Stimulated activated CD8-positive, alpha-beta memory T cell treated with anti-CD3 and anti-CD28 coated beads, Interleukin-2, amount 100 ng/mL, for 1 hour (primary cell): ENCODE measurements at places on chromosomes 2 and 18.

- no peak for DNase-seq
Measured at GRCh38 chr2:113977660-113978523, 88.0 kb downstream of the ACTR3 start.

GRCh38 chr2:12728221-12728777 is 11.6 kb downstream of the TRIB2 start:
- no peak for DNase-seq

DNA sequence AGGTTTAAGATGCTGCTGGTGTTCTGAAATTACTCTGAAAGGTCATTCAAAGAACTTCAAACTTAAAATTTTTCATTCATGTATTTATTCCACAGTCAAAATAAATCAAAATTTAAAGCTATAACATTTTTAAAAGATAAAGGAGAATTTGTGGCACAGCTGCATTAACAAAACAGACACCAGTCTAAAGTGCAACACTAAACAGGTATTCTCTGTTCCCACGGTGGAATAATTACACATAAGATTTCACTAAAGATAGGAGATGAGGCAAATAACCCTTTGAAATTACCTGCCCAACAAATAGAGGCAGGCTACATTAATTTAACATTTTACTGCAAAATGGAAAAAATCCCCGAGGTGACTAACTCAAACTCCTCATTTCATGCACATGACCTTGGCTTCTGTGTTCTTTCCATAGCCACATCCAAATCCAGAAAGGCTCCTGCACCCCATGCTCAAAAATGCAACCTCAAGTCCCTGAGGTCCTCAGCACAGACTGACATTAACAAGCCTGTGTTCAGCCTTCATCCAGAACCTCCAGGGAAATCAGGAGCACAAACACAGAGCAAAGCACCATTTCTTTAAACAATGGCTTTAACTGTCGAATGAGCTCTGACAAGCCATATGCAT is 10.5 kb downstream of the COX7A2L start:
- no peak for DNase-seq

DNA sequence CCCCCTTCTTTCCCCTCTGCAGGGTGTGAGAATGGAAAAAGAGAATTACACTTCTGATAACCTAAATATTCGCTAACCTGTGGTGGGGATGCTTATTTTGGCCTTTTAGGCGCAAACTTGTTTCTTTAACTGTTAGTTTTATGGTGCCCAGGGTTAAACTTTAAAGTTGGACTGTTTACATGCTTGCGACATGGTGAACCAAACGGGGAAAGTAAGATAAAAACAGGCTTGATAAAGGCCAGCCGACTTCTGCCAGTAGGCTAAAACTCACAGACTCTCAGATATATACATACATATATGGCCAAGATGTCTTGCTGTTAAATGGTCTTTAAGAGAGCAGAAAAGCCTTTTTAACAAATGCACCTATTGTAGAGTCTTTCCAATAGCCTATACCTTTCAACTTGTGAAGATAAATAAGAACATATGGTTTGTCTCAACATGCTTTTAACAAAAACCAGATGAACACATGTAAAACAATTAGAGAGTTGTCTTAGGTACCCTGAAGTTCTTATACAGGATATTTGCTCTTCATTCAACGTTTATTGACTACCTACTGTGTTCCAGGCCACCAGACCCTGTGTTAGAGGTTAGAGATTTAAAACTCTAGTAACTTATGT is 29.0 kb downstream of the PRKCE start:
- no peak for DNase-seq

GRCh38 chr18:56210520-56210919 is 427.9 kb downstream of the TXNL1 start:
- no peak for DNase-seq

GRCh38 chr2:57460396-57461276 is 586.0 kb upstream of the VRK2 start:
- DNase-seq = no peak

GRCh38 chr2:26537826-26538475 is 60.0 kb upstream of the OTOF start:
- no peak for DNase-seq

- no peak for DNase-seq
Measured at GRCh38 chr18:10289951-10290637, 164.3 kb upstream of the APCDD1 start.

DNA sequence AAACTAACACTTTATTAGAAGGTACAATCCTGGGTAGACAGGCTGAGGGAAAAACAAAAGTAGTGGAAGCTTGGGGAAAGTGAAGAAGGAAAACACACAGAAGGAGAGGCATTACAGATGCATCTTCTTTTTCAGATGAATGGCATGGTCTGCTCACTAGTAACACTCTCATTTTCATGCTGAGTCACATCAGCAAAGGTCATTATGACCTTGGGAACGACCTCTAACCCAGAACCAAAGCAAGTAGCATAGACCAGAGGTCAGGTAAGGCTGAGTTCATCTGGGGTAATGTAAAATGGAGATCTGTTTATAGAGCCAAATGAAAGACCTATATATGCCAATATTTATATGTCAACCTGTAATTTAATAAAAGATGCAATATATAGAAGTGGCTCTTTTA is 294.4 kb upstream of the LRRTM4 start:
- no peak for DNase-seq

DNA sequence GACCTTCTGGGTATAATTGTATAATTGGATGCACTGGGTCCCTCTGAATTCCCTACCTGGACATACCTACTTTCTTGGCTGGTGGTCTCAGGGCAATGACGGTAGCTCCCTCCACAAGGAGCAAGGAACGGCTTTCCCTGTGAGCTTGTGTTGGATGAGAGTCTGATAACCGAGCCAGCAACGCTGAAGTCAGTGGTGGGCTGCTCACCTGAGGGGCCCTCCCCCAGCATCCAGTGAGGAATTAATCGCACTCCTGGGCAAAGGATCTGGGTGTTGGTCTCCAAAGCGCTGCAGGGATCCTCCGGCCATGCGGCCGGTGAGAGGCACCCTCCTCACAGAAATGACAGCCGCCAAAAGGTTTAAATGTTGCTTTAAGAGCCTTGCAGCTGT is 47.1 kb downstream of the LONRF2 start:
- no peak for DNase-seq

- DNase-seq = no peak
Measured at GRCh38 chr18:61851940-61852451, 40.8 kb downstream of the RNF152 start.

GRCh38 chr2:125398738-125399524 is 1257.0 kb upstream of the GYPC start:
- DNase-seq = no peak

DNA sequence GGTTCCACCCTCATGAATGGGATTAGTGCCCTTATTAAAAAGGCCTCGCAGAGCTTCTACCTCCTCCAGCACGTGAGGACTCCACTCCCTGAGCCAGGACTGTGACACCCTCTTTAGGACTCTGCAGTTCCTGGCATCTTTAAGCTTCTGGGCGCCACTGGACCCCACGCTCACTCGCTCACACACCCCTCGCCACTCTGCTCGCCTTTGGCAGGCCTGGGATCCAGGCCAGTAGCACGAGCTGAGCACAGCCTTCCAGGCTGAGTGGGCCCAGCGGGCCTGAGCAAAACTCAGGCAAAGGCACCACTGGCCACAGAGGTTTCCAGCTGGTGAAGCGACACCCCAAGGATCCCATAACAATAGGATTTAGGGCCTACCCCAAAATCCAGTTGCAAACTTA is 107.9 kb upstream of the GPC1 start:
- no peak for DNase-seq

DNA sequence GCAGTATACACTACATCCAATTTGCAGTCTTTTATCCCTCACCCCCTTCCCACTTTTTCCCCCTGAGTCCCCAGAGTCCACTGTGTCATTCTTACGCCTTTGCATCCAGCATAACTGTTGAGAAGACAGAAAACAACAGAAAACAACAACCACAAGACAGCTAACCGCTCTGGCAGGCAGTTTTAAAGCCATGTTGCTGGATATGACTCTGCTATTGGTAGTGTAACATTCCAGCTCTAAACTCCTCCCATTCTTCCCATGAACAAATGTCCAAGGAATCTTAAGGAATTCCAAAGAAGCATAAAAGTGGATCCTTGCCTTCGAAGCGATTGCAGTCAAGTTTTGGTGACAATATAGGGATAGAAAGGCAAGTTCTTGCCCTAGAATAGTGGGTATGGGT is 599.1 kb downstream of the NYAP2 start:
- DNase-seq = no peak

DNA sequence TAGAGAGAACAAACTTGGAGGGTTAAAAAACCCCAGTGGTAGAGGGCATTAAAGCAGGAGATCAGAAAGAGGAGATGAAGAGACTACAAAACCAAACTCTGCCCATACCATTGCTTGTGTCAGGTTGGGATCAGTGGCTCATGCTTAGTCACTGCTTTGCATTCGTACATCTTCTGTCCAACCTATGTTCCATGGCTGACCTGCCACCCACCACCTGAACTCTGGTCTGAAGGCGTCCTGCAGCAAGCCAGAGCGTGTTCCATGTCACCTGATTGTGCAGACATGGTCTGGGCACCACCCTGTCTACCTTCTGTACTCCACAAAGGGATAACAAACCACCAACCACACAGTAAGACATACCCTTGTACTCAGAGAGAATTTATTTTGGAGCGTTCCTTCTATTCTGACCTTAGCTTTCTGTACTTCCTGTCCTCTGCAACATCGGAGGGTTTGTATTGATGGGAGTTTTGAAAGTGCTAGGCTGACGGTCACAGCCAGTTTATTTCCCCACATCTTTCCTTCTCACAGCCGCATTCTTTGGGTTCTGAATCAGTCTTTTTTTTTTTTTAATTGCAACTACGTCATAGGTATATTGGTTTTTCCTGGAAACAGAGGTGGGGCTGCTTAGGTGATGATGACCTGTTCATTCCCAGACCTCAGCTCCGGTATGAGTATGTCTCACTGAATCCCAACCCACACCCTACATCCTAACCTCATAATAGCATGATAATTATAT is 88.3 kb downstream of the SOWAHC start:
- DNase-seq = no peak

DNA sequence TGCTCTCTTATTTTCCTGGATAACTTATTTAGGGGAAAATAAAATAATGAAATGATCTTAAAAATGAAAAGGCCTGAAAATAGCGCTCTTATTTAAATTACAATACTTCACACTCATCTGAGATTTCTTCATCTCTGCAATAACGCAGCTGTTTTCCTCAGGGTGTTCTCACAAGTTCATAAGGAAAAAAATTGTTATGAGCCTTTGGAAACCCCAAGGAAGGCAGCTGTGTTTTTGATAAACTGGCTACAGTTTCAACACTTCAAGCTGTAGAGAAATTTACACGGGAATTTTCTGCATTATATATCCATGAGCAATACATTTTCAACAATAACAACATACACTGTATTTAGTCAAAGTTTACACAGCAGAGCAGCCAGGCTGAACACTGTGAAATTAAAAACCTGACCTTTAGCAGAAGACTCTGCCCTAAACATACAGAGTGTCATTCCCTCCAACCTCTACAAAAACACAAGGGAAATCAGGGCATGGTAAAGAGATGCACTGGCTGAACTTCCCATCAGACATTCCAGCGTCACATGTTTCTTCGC is 959.6 kb downstream of the SLC4A3 start:
- no peak for DNase-seq

DNA sequence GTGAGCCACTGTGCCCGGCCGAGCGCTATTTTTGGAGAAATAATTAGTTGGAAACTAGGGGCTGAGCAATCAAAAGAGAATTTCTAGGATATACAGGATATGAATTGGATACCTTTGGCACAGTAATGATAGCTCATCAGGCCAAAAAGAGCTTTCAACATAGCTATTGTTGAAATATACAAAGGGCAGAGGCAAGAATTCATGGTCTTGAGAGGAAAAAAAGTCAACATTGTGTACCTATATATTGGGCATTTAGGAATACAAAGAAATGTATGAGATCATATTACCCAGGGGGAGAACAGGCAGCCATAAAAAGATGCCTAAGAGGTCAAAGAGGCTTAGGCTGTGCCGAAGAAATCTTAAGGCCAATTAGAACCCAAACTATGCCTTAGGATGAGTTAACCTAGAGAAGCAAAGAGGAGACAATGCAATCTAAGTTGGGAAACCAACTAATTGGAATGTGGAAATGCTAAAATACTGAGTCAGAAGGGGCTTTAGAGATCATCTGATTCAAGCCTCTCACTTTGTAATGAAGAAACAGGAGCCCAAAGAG is 99.0 kb downstream of the RBBP8 start:
- no peak for DNase-seq

GRCh38 chr2:188292348-188293239 is 920 bp downstream of the GULP1 start:
- DNase-seq = no peak

- DNase-seq = no peak
Measured at GRCh38 chr18:29377346-29377745, 1200.4 kb upstream of the CDH2 start.

DNA sequence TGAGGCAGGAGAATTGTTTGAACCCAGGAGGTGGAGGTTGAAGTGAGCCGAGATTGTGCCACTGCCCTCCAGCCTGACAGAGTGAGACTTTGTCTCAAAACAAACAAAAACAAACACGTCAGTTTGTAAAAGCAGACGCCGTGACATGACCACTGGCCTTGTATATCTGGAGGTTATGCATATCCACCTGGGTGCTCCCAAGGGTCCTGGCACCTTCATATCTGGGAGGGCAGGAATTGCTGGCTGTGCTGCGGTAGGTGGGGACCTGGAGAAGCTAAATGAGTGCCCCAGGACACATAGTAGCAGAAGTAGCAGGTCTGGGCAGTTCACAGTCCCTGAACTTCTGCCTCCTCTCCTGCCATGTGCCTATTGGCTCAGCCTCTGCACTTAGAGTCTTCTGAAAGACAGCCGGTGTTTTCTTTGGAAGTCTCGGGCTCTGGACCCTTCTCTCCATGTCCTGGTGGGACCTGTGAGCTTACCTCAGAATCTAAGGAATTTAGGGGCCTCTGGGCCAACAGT is 30.9 kb upstream of the IL1R2 start:
- no peak for DNase-seq

DNA sequence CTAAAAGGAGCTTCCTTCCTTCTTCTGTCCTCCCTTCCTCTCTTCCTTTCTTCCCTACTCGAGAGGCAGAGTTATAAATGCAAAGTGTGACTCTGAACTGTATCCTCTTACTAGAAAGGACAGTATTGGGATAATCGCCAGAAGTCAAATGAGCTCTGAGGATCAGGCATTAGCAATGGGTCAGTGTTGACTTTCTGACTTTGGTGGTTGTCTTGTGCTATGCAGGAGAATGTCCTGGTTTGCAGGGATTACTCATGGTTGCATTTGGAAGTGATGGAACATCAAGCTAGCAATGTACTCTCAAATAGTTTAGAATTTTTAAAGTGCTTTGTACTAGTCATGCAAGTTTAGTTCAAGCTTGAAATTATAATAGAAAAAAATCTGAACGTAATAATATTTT is 115.6 kb downstream of the TXNL1 start:
- DNase-seq = no peak

- no peak for DNase-seq
Measured at GRCh38 chr2:19607400-19607799, 249.0 kb upstream of the OSR1 start.

DNA sequence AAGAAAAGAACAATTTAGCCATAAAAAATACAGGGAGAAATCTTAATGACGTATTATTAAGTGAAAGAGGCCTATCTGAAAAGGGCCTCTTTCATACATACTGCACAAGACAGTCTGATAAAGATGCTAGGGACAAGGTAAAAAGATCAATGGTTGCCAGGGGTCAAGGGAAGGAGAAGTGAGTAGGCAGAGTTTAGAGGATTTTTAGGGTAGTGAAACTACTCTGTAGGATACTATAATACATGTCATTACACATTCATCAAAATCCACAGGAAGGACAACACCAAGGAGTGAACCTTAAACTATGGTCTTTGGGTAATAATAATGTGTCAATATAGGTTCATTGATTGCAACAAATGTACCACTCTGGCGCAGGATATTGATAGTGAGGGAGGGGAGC is 289.3 kb downstream of the FSIP2 start:
- DNase-seq = no peak
